ENCODE measurements at places on chromosomes 7 and 10.

DNA sequence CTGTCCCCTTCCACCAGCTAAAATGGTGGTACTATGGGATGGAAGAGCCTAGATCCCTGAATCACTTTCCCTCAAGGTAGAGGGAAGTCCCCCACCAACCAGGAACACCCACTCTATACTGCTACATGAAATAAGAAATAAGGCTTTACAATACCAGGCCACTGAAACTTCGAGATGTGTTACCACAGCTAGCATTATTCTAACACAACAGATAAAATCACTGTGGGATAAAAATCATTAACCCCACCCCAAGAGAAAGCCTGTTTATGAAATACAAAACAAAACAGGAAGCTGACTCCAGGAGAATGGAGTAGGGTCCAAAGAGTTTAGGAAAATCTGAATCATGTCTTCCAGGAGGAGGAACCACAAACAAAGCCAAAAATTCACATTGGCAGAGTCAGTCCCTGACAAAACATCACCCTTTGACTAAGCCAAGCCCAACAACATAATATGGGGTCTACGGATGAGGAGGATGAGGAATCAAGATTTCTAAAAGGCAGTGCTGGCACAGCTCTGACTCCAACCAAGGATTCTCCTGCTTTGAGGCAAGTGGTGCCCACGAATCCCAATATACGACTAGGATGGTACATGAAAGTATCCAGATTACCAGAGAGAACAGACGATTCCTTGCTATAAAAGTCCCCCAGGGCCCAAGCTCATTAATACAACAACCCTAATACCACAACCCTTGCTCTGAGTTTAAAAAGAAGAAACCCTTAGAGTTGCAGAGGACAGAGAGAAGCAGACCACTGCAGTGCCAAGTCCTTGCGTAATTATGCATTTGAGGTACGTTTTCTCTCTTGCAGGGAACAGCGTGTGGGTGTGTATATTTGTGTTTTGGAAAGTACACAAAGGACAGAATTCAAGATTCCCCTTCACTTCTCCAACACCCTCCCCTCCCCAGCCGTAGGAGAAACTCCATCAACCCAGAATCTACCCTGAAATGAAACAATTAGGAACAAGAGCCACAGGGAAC is 23.7 kb downstream of the XPNPEP1 start:
- no peak for DNase-seq

GRCh38 chr7:31336202-31337001 is 4.1 kb downstream of the NEUROD6 start:
- DNase-seq = no peak

DNA sequence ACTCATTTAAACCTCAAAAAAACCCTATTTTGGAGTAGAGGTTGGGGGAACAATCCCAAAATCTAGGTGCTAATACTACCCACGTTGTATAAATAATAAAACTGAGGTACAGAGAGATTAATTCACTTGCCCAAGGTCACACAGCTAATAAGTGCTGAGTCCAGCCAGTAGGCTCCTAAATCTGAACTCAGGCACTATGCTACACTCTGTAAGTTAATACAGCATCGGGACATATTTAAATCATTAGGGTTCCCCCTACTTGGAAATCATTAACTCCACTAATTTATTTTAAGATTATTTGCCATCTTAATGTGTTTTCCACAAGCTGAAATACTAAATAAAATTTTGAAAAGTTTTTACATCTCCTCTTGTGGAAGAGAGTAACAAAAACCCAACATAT is 24.2 kb downstream of the PIP4K2A start:
- DNase-seq = no peak

GRCh38 chr7:2066251-2066919 is 166.4 kb downstream of the MAD1L1 start:
- DNase-seq = peak; percentile 32

GRCh38 chr7:142593106-142593505 is 156.2 kb upstream of the PRSS1 start:
- DNase-seq = no peak

DNA sequence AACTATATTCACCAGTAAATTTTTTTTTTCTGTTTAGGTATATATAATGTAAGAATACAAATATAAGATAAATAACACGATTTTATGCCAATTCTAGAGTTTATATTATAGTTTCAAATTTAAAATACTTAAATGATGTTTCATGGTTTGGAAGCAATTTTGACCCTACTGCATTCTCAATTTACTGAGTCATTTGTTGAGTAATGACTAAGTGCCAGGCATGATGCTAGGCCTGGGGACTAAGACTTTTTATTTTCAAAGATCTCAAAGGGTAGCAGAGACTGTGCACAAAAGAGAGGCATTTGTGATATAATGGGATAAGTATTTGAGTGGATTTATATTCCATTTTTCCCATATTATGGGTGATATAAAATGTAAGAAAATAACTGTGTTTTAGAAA is 78.9 kb upstream of the SMIM30 start:
- DNase-seq = no peak

- DNase-seq = no peak
Observed at GRCh38 chr10:127429601-127430312, 119.4 kb upstream of the NPS start.

DNA sequence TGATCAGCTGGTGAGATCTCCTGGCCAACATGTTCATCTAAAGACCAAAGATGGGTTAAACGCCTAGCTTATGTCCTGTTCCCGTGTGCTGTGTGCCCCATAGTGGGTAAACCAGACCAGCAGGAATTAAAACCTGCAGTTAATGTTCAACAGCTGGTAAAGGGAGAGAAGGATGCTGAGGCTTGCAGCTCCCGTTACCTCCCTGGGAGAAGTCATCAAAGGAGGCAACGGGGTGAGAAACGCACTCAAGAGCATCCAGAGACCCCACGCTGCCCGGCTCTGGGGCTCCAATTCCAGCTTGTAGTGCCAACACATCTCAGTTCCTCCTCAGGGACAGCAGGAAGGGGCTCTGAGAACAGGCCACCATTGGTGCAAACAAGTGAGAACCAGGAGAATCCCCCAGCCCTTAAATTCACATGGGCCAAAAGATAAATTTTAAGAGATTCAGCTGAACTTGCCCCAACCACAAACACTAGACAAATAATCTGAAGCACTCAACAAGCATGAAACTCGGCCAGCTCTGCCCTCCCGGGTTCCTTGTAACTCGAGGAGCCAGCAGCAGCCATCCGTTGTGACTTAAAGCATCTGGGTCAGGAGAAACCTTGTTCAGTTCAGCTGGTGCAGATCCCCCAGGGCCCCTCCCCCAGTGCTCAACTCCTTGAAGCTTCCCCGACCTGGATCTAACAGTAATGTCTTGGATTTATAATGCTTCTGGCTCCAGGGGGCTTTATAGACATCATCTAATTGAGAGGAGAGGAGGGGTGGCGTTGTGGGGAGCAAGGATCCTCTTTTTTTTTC is 29.4 kb downstream of the FAM241B start:
- no peak for DNase-seq

- no peak for DNase-seq
Observed at GRCh38 chr7:26813432-26813831, 51.0 kb downstream of the SKAP2 start.

GRCh38 chr10:70742537-70743429 is 42.4 kb downstream of the TBATA start:
- no peak for DNase-seq

DNA sequence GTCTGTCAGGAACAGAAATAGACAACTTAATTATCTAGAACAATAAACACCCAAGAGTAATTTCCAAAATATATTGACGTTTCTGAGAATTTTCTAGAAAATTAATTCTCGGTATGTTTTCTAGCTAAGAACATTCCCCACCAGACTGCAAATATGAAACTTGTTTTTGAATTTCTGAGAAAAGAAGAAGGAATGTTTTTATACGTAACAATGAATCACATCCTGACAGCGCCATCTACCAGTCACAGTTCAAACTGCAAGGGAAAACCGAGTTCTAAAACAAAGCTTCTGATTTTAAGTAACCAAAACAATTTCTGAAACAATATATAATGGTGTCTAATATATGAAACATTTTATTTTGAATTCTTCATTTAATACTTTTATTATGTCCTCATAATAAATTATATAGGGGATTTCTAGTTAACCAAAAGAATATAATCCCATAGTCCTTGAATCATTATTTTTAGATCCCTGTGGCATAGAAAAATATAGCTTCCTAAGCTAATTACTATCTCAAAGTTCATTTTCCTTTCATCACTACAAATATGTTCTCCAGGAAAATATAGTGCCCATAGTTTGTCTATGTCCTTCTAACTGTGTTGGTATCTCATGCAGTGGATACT is 34.5 kb upstream of the MEOX2 start:
- peak; percentile 63 for DNase-seq

- no peak for DNase-seq
Observed at GRCh38 chr10:60222047-60222446, 167.6 kb downstream of the ANK3 start.

All from NAMALWA (cell line).